ENCODE measurements at places on chromosomes 7 and 10. TPM values are rescaled to one million over a fixed set of nuclear protein-coding genes. Genes with fewer than 3 reads are reported as not detected.

ZNF365 gene
- total RNA-seq, result 0.42 TPM

C10orf143 gene
- total RNA-seq, result 4.9 TPM

ST8SIA6 gene
- 3.2 TPM for total RNA-seq

DNAAF5 gene
- total RNA-seq, result 34.4 TPM

MMRN2 gene
- 77.6 TPM for total RNA-seq

CFAP46 gene
- not detected for total RNA-seq

IFIT1B gene
- not detected for total RNA-seq

SNX8 gene
- 13.7 TPM for total RNA-seq

POLR2J2 gene
- total RNA-seq, result 5.1 TPM

Measured in suprapubic skin (tissue), 4 donors.